ENCODE measurements at places on chromosomes 11 and 22.

DNA sequence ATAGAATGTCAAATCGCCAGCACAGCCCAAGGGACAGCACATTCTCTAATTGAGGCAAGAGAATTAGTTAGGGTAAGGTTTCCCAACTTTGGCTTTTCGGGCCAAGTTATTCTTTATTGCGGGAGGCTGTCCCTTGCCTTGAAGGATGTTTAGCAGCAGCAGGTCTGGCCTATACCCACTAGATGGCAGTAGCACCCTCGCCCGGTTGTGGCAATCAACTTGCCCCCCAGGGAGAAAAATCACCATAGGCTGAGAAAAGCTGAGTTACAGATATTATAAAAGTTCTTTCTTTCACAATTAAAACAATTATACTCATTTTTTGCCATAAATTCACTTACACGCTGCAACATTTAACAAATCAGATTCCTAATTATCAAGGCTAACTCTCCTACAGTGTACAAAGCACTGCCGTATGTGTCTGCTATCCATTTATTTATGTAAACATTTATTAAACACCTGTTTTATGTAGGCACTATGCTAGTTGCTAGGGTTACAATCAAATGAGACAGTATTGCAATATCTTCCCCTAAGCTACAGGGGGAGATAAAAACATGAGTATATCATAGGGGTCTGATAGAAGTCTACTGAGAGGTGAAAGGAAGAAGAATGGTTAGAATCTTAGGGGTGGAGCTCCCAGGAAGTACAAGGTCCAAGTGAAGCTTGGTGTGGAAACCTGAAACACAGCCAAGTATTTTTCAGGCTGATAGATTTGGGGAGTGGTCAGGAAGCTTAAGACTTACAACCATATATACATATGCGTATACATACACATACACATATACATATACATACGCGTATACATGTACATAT lies 452.3 kb downstream of the RAB38 start:
- DNase-seq = no peak

DNA sequence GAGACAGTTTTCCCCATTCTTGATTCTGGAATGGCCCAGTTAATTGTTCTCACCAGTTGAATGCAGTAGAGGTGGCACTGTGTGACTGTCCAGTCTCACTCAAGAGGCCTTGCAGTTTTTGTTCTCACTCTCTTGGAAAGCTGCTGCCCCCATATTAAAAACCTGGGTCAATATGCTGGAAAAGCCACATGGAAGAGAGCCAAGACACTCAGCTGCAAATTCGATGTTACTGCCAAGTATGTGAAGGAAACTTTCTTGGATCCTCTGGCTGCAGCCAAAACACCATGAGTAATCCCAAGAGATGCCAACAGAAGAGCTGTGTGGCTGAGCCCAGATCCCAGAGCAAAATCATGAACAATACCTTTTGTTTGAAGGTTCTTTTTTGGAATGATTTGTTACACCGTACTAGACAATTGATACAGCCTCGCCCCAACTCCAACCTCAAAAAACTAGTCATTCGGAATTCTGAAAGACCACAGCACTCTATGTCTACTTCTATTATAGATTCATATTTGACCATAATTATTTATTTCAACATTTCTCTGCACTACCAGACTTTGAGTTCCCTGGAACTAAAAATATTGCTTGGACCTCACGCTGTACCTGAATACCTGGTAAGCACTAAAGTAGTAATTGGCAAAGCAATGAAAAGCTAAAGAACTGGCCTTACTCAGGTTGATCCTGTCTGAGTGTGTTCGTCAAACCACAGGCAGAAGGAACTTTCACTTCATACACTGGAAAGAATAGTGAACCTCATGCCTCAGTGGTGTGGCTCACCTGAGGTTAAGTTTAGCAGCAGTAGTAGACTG lies 378.8 kb downstream of the ETS1 start:
- DNase-seq = no peak

DNA sequence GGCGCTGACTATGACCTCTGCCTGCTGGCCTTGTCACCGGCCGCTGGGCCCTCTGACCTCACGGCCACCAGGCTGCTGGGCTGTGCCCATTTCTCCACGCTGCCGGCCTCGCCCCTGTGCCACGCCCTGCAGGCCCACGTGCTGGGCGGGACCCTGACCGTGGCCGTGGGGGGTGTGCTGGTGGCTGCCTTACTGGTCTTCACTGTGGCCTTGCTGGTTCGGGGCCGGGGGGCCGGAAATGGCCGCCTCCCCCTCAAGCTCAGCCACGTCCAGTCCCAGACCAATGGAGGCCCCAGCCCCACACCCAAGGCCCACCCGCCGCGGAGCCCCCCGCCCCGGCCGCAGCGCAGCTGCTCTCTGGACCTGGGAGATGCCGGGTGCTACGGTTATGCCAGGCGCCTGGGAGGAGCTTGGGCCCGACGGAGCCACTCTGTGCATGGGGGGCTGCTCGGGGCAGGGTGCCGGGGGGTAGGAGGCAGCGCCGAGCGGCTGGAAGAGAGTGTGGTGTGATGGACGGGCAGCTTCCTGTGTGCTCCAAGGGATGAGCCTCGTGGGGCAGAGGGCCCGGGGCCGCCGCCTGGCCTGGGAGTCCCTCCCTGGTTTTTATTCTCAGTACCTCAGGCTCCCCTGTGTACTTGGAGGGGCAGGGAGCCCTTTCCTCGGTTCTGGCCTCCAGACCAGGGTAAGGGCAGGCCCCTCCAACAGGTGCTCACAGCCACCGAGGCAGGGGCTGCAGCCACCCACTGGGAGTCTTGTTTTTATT lies 3.0 kb downstream of the LRFN4 start:
- no peak for DNase-seq

GRCh38 chr11:115926138-115926537 lies 421.9 kb upstream of the CADM1 start:
- no peak for DNase-seq

DNA sequence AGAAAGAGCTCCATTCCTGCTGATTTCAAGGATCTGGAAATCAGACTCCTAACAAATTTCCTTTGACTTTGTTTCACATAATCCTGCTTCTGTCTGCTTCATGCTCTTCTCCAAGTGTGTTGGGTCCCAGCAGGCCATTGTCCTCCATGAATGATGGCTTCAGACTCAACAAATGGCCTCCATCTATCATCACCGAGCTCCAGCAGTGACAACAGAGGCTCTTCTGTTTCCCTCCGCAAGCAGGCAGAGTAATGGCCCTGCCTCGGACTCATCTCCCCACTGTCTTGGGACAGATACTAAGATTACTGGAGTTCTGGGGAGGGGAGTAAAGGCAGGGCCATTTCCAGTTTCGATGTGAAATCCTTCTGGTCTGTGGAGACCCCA lies 127.3 kb downstream of the TENM4 start:
- DNase-seq = no peak

- no peak for DNase-seq
These were observed 200.9 kb downstream of the MYO18B start for GRCh38 chr22:25942856-25943411.

DNA sequence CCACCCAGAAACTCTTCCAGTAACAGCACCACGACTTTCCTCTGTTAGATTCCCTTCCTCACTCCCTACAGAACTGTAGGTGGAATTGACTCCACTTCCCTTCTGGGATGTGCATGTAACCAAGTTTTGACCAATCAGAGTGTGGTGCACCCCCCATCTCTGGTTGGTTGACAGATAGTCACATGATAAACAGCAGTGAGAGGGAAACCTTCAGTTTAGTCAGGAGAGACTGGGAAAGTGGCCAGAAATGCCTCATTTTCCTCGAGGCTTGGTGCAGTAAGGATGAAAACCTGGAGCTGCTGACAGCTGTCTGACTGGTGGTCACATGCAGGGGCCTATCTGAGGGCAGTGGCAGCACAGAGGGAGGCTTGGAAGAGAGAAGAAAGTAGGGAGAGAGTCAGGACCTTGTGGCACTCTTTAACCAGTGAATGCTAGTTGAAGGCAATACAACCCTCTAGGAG lies 67.3 kb upstream of the GRK3 start:
- DNase-seq = no peak

Data from CD4-positive, alpha-beta T cell treated with Interleukin-4 for 1 hour (primary cell).